EH (cell line): ENCODE measurements at places on chromosomes 5 and 9.
A peak's percentile ranks its signal among the peaks of the same experiment; 100 is the strongest.

DNA sequence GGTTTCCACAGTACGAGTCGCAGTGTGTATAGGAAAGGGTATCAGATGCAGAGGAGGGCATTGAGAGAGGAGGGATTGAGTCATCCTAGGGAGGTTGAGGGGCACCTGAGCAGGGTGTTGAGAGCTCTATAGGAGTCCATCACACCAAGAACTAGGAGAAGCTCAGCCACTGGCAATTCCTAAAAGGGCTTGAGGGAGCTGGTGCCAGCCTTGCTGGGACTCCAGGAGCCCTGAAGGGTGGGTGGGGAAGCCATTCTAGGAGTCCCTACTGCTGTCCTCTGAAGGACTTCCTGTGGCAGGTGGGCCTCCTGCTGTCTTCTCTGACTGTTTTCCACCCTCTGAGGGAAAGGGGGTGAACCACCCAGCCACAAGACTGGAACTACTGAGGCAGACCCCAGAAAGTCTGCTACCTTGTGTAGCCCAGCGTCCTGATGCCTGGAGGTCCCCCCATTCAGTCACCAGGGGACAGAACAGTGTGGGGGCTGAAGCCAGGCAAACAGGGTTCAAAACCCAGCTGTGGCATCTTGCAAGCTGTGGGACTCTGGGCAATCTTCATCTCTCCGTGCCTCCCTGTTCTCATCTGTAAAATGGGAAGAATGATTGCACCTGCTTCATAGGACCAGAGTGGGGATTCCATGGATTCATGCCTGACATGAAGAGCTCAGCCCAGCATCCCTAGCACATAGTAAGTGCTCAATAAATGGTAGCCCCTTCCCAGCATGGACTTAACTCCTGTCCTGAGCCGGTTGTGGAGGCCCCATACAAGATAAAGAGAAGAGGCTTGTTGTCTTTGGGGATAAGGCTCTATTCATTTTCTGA, 149.5 kb downstream of the C9orf50 start:
- DNase-seq = no peak

DNA sequence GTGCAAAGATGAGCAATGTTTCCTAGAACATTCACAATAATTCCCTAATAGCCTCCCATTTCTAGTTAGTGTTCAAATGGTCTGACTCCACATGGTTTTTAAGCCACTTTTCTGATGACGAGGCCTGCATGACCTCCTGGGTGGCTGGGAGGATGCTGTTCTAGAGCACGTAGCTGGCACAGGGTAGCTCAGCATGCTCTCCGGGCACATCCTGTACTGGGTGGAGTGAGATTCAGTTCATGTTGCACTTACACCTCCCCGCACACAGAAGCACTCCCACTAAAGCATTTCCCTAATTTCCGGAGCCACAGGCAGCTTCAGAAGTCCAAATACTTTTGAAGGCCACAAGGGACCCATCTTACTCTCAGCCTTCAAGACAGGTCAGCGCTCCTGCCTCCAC, 159.8 kb upstream of the LHFPL2 start:
- DNase-seq = no peak

DNA sequence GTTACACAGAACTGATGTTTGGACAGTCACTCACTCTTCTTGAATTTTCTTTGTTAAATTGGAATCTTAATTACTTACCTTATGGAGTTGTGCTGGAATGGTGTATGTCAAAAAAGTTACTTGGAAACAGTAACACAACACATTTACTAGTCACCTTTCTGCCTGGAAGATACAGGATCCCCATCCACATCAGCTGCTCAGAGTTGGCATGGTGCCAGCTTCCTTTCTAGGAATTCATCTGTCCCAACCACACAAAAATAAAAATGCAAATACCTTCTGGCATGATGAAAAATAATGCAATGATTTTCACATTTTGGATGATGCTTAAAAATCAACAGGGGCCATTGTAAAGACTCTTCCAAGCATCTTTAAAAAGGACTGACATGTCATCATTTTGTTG, 341.5 kb downstream of the TMEM38B start:
- DNase-seq = no peak

DNA sequence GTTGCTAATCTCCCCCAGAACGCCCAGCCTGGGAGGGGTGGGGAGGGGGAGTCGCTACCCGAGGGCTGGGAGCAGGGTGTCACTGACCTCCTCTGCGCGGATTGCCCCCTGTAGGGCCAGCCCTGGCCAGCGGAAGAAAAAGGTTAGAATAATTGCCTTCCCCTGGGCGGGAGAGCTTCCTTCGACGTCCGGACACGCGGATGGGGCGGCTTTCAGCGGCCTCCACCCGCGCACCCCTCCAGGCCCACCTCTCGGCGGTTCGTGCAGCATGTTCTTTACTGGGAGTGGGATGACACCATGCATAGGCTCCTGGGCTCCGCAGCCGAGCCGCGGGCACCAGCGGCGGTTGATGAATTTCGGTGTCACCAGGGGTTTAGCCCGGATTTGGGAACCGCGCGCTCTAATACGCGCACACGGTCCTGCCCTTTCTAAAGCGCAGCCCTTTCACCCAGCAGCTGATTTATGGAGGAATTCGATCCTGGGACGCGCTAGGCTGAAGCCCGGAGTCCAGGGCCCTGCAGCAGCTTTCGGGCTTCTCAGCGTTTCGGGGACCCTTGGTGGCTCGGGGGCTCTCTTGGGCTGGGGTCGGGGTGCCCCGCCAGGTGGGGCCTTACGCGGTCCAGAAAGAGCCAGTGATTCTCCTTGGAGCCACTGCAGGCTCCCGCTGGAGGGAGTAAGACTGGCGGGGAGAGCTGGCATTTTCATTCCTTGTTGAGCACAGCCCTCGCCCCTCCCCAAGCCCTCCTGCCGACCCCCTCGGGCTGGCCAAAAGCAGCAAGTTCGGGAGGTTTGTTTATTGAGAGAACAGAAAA, 10.1 kb downstream of the LMX1B start:
- no peak for DNase-seq

DNA sequence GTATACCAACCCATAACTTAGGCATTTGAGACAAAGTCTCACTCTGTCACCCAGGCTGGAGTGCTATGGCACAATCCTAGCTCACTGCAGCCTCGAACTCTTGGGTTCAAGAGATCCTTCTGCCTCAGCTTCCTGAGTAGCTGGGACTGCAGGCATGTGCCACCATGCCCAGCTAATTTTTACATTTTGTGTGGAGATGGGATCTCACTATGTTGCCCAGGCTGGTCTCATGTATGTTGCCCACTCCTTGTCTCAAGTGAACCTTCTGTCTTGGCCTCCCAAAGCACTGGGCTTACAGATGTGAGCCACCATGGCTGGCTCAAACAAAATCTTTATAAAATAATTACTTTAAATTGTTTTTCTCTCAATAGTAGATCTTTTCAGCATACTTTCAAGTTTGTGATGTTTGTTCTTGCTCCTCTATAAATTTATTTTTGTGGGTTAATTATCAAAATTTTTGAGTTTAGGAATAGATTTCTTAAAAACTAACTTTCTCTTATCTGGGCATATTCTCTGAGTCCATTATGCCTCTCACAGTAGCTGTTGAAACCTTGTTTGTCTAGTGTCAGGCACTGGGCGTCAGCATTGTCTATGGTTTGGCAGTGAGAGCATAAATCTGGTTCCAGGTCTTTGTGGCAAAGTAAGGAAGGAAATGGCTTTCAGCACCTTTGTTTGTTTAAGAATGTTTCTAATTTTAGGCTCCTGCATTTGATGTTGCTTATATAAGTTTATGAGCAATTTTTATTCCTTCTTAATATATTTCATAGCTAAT, 38.7 kb downstream of the NLN start:
- peak; percentile 64 for DNase-seq

- no peak for DNase-seq
These were observed 70.4 kb downstream of the NFIB start for GRCh38 chr9:14243514-14244042.

DNA sequence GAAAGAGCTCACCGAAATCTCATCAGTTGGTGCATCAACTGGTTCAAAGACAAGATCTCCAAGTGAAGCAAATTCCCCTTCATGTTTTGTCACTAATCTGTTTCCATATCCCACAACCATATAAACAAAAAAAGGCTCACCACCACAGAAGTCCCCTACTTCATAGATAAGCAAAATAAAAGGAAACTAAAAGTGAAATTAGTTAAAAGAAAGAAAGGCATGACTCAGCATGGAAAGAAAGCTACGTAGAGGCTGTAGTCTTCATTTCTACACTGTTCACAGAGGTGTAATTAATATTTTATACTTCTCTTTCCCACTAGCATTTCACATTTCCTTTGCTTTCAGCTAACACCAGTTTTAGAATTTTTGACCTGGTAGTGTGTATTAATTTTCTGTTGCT, 208.0 kb downstream of the CYLC2 start:
- DNase-seq = no peak

DNA sequence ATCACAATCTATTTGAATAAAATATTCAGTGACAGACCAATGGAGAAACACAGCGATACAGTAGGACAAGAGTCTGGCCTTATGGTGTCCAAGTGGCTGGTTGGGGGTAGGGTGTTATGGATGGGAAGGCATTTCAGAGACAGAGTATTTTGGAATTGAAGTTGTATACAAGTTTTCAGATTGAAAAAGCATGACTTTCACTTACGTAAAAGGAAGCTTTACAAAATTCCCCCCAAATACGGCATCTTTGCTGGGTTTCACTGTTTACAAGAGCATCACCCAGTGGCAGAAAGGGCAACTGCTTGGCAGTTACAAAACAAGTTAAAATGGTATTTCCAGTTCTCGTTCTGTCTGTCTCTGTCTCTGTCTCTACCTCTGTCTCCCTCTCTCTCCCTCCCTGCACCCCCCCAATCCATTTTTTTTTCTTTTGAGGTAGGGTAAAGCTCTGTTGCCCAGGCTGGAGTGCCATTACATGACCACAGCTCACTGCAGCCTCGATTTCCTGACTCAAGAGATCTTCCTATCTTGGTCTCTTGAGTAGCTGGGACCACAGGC, 86.2 kb downstream of the PTPN3 start:
- DNase-seq = peak; percentile 46

GRCh38 chr9:89591274-89592212, 13.3 kb upstream of the GADD45G start:
- no peak for DNase-seq

GRCh38 chr5:4197151-4197550, 601.5 kb downstream of the IRX1 start:
- DNase-seq = no peak

DNA sequence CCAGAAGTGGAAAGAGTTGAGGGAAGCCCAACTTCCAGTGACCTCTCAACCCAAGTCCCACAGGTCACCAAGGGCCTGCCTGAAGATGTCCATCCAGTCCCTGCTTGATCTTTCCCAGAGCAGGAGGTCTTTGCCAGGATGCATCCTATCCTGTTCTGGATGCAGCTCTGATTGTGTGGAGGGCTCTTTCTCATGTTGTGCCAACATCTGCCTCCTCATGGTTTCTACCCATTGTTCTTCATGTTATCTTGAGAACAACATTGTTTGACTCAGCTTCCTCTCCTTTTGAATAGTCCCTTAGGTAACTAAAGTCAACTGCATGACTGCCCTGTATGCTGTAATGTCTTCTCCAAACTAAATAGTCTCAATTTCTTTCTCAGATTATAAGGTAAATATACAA, 169.3 kb downstream of the CCDC192 start:
- no peak for DNase-seq

DNA sequence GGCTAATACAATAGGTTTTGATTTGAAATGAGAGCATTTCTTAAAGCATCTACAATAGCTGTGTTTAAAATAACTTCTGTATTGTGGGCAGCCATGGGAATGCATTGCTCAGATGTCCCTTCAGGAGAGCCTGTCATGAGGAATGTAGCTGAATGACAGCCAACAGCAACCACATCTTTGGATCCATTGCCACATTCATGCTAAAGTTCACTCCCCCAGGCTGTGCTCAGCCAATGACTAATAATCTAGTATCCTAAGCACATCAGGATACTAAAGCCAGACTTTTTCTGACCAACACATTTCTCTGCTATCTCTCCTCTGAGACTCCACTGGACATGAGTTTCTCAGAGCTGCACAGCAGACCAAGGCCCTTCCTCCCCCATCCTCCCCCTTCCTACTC, 45.5 kb downstream of the HTR1A start:
- peak; percentile 2 for DNase-seq

GRCh38 chr9:75019654-75020053, 8.4 kb downstream of the CARNMT1 start:
- no peak for DNase-seq

DNA sequence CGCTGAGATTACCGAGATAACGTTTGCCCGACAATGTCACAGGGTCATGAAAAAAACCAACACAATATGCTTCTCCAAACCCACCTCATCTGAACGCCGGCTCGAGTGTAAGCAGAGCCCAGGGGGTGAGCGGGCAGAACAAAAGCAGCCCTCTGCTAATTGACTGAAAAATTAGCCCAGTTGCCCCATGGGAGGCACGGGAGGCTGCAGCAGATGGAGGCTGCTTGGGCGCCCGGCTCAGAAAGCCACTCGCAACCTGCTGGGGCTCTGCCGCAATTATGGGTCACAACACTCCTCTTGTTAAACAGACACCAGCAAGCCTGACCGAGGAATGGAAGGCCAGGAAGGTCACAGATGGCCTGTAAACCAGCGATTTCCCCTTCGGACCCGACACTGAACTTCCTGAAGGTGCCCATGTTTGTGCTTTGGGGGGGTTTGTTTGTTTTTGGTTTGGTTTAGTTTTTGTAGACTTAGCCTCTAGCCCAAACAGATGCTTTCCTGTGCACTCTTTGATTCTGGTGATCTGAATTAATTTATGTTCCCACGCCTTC, 104.6 kb upstream of the IRX1 start:
- DNase-seq = no peak

DNA sequence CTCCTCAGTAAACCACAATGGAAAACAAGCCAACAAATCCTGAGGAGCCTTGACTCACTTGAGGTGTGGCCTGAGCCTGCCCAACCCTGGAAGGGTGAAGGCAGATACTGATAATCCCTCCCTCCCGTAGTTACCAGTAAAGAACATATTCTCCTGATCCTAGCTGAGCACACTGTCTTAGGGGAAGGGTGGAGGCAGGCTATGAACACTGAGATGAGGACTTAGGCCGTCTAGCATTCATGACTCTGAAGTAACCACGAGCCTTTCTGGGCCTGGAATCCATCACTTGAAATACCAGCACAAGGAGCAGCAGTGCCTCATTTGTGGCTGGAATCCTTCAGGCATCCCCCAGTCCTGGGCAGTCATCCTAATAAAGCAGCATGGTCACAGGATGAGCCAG, 124.5 kb upstream of the PRLR start:
- peak; percentile 3 for DNase-seq

GRCh38 chr9:38414040-38414723, 10.1 kb downstream of the IGFBPL1 start:
- DNase-seq = no peak
